ENCODE measurements at places on chromosomes 1 and 21. TPM values are rescaled to one million over a fixed set of nuclear protein-coding genes. Genes with fewer than 3 reads are reported as not detected.
A peak's percentile ranks its signal among the peaks of the same experiment; 100 is the strongest.

Gene SHISA4
- total RNA-seq: 9.2 TPM

Gene EEIG2
- total RNA-seq: 44.5 TPM

Gene AMPD1
- not detected for total RNA-seq

Gene ST6GALNAC5
- 12.7 TPM for total RNA-seq

DNA sequence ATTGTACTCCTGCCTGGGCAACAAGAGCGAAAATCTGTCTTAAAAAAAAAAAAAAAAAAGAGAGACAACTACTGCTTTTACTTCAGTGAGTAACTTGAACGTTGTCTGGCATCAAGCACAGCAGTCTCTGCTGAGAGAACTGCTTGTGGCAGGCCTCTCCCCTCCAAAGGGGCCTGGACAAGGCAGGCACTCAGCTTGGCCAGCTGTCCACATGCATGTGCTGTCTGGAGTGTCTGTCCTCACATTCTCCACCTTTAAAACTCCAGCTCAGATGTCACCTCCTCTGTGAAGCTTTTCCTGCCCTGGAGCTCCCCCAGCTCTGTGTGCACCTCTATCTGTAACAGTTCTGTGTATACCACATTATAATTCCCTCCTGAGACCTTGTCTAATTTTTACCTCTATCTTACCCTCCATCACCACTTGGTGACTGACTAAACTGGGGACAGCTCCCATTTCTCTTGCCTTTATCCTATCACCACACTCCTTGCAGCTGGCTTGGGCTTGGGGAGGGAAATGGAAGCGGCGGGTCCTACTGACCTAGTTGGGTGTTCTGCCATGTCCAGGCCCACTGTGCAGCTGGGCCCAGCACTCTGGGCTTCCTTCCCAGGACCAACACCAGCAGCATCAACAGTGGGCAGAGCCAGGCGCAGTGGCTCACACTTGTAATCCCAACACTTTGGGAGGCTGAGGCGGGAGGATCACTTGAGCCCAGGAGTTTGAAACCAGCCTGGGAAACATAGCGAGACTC is 71.4 kb upstream of the ARTN start:
- H3K4me3 ChIP-seq: no peak overlapping the region
- H3K27ac ChIP-seq: no peak overlapping the region
- H3K27me3 ChIP-seq: no peaks in the 10 kb centered on the region
- DNase-seq: no peak

DNA sequence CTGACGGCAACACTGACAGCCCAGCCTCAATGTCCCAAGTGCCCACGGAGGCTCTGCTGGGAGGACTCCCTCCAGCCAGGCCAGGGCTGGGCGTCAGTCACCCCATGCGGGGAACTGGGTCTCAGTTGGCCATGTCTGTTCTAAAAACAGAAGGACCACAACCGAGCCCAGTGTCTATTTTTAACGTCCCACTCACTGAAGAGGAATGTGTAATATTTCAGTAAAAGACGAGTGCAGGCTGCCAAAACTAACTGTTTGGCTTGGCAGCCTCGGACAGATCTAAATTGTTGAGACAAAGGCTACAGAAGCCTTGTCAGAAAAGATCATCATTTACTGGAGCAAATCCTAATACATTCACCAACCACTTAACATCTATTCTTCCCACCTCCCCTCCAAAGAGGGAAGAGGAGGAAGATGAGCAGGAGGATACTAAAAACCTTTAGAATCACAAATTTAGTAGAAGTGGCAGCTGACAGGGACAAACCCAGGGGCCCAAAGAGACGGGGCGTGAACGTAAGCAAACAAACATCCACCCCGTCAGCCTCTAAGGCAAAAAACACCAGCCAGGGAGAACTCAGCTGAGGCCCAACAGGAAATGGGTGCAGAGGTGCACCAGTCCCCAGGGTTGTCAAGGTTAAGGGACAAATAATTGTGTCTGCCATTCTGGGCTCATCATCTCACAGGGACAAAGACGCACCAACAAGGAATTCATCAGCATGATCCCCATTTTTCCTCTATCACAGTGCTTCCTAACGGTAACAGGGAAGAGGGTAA is 18.7 kb downstream of the C1orf198 start:
- DNase-seq: no peak
- no peak overlapping the region for H3K27ac ChIP-seq
- no peaks in the 10 kb centered on the region for H3K27me3 ChIP-seq
- 0 out of 2 replicates have a peak, but pooled peaks cover 4% of the 10 kb centered on the region for H3K36me3 ChIP-seq
- no peak overlapping the region for H3K4me3 ChIP-seq

- H3K4me3 ChIP-seq: no peak overlapping the region
- no peaks in the 10 kb centered on the region for H3K36me3 ChIP-seq
- no peaks in the 10 kb centered on the region for H3K27me3 ChIP-seq
- peaks cover 5% of the 10 kb centered on the region for H3K4me1 ChIP-seq
Measured at GRCh38 chr1:53367503-53368313, 39.8 kb upstream of the LRP8 start.

DNA sequence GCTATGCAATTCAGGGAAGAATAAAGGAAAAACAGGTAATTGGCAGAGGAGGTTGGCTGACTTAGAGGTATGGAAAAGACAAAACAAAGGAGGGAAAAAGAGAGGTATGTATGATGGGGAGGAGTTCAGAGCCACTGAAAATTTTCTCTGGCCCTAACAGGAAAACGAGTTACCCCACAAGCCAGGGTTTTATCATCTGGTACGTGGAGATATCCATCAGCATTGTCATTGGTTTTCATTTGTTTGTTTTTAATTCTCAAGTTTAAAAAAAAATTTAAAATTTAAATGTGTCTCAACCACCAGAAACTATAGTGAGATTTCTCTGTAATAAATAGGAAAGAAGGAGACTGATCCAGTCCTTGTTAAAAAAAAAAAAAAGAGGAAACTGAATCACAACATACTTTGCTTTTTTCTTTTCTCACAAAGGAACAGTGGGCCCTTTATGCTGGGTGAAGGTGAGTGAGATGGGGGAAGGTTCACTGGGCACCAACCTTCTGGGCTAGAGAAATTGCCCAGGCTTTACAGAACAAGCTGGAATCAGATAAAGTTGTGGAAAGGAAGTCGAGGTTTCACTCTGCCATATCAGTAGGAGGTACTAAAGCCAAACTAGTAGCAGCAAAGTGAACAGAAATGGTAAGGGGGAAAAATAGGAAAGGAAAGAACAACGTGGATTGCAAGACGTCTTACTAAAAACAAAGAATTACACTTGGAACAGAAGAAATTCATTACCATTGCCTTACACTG is 2.7 kb downstream of the IFNAR2 start:
- no peaks in the 10 kb centered on the region for H3K36me3 ChIP-seq
- peaks cover 24% of the 10 kb centered on the region for H3K4me1 ChIP-seq
- H3K27me3 ChIP-seq: peaks cover 5% of the 10 kb centered on the region
- 0 out of 2 replicates have a peak overlapping the region, but pooled peaks have one; percentile 13 for H3K4me3 ChIP-seq
- DNase-seq: no peak

Data from GM23338 (cell line).